Non-pigmented ciliary epithelial cell (primary cell): ENCODE measurements at places on chromosomes 6 and 20.

DNA sequence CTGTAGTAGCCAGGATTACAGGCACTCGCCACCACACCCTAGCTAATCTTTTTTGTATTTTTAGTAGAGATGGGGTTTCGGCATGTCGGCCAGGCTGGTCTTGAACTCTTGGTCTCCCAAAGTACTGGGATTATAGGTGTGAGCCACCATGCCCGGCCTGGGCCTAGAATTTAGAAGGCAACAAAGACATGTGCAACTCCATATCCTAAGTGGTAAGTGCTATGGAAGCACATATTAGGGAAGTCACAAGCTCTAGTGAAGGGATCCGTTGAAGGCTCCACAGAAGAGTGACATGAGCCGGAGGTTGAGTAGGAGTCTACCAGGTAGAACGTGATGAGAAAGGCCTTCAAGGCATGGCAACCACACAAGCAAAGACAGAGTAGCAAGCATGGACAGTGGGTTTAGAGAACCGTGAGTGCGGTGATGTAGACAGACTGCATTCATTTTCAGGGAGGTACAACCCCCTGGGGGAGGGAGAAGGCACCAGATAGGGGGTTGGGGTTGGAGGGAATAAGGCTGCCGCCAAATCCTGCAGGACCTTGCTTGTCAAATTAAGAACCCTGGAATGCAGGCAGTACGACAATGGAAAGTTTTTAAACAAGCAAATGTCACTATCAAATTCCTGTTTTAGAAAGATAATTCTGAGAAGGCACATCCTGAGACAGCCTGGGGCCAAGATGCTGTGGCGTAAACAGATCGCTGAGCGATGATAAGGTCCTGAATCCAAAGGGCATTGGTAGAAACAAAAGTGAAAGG, 50.2 kb downstream of the ARHGAP18 start:
- DNase-seq, result no peak

GRCh38 chr6:151325075-151326050, 66.0 kb downstream of the ZBTB2 start:
- no peak for DNase-seq

DNA sequence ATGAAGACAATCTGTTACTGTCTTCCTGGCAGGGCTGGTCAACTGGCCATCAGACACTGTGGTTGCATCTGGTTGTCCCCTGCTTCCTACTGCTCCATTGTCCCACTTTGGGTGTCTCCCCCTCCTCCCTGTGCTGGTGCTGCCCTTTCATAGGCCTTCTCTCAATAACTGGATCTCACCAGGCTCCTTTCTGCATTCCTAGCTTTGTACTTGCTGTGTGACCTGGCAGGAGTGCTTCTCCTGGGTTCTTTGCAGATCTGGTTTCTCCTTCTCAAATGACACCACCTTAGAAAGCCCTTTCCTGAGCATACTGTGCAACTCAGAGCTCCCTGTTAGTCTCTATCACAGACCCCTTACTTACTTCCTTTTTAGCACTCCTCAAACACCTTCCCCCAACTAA, 223.0 kb downstream of the BCKDHB start:
- DNase-seq, result no peak

DNA sequence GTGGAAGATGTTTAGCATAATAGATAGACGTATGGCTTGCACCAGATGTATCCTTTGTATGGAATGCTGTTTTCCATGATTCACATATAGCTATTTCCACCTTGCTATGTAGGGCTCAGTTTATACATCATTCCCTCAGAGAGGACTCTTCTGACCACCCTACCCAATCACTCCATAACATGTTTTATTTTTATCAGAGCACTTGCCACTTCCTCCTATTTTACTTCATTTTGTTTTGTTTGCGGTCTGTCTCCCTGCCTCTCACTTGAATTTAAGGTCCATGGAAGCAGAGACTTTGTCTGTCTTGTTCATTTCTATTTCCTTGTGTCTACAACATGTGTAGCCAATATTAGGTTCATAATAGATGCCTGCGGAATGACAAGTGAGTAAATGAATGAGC, 266.9 kb upstream of the CITED2 start:
- no peak for DNase-seq

GRCh38 chr6:40315060-40315459, 272.1 kb downstream of the LRFN2 start:
- no peak for DNase-seq

DNA sequence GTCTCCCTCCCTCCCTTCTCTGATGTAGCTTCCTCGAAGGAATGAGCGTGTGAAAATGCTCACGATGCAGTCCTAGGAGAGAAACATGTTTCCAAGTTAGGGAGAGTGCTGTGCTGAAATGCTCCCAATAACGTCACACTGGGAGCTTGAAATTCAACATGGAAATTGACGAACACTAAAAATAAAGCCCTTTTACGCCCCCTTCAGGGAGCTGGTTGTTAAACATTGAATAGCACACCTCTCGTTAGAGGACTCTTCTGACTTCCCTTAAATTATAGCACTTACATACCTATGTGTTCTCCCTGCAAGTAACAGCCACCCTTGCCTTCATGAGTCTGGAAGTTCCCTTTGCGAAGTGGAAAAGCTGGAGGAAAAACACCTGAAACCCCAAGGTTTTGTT, 88.6 kb downstream of the BFSP1 start:
- DNase-seq, result no peak

DNA sequence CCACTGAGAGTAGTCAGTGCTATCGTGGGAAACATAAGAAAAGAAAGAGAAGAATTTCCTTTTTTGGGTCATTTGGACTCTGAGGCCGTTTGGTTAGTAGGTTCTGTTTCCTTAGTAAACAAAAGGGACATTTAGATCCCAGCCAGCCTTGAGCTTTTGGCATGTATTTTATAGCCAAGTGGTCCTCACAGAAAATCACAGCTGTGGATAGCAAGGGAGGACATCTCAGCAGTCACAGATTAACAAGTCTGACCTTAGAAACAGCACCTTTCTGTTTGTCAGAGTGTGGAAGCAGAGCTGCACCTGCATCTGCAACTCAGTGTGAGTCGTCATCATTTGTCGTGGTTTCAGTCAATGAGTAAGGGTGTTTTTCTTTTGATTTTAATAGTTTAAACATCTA, 40.5 kb downstream of the FAM120B start:
- DNase-seq, result no peak

DNA sequence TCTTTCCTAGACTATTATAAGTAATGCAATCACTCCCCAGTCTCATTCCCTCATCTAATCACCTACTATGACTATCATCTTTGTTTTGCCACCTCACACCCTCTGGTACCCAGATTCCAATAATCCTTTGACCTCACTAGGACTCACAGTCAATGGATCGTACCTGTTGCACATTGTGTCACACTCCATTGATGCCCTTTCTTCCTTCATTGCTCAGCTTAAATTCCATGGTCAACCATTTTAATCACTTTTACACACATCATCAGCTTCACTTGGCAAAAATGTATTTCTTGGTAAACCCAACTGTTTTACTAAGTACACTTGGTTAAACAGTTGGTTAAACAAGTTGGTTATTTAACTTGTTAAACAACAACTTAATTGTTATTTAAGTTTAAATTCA, 44.0 kb downstream of the CEP162 start:
- no peak for DNase-seq

- no peak for DNase-seq
Measured at GRCh38 chr6:7806711-7807110, 80.8 kb downstream of the BMP6 start.

DNA sequence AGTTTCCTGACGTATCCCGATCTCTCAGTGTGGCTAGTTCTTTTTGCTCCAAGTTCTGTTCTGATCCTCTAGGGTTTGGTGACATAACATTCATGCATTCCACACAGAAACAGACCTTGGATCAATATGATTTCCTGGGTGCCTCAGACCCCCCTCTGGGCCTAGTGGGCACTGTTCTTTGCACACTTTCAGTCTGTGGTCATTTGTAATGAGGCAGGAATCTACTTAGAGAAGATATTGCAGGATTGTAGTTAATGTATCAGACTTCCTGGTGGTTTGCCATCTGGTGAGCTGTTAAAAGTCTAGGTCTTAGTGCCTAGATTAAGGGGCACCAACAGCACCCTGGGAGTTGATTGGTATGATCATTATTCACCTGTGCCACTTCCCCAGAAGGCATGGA, 7.5 kb downstream of the BEND6 start:
- DNase-seq, result no peak

DNA sequence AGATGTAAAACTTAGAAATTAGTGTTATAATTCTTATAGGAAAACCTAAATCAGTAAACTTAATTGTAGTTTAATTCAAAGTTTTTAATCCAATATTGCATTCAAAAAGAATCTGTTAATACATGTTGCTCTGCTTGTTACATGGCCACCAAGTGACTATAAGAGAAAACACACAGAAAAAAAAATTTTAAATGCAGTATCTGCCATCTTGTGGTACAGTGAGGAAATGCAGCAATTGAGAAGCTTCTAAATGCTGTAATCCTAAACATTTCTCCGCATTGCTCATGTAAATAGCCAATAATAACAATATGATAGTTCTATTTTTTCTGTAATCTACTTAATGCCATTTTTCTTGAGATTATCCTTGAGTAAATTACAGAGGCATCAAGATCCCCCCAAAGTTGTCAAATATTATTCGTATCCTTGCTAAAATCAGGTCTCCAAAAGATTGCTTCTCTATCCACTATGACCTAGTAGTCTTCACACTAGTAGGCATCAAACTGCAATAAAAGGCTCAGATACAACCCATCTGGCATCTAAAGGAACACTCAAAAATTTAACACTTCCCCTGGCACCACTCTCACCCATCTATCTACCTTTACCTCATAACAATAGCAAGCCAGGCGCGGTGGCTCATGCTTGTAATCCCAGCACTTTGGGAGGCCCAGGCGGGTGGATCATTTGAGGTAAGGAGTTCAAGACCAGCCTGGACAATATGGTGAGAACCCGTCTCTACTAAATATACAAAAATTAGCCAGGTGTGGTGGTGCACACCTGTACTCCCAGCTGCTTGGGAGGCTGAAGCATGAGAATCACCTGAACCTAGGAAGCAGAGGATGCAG, 34.6 kb downstream of the HDAC2 start:
- DNase-seq, result peak; percentile 32
